ENCODE measurements at places on chromosomes 2 and 18. TPM values are rescaled to one million over a fixed set of nuclear protein-coding genes. Genes with fewer than 3 reads are reported as not detected.

Gene CGREF1
- total RNA-seq: 0.75 TPM

GRCh38 chr18:13198701-13199100 is 19.9 kb upstream of the LDLRAD4 start:
- no peaks in the 10 kb centered on the region for H3K4me1 ChIP-seq
- peaks cover 38% of the 10 kb centered on the region for H3K27me3 ChIP-seq

DNA sequence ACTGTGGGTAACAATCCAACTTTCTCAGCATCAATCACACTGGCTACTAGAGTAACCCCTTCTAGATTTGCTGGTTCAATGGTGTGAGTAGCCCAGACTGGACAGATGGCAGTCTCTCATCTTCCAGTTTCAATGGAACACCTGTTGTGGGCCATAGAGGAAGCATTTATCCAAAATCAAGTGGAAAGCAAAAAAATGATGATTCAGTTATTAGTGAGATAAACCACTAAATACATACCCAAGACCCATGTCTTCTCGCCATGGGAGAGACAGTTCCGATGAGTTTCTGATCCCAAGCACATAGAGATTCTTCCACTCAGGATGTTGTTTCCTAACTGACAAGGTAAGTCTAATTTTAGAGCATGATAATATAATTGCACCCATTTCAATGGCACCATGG is 194.0 kb downstream of the IRS1 start:
- H3K27ac ChIP-seq: no peak overlapping the region
- H3K36me3 ChIP-seq: peaks cover 22% of the 10 kb centered on the region
- no peak overlapping the region for H3K4me3 ChIP-seq
- no peak for DNase-seq
- peaks cover 7% of the 10 kb centered on the region for H3K27me3 ChIP-seq

GRCh38 chr2:1964659-1965058 is 220.3 kb upstream of the PXDN start:
- H3K27me3 ChIP-seq: no peaks in the 10 kb centered on the region
- H3K4me3 ChIP-seq: no peak overlapping the region
- no peak overlapping the region for H3K27ac ChIP-seq
- H3K4me1 ChIP-seq: no peaks in the 10 kb centered on the region
- H3K36me3 ChIP-seq: no peaks in the 10 kb centered on the region
- DNase-seq: no peak

GRCh38 chr2:11444737-11445136 is 21.2 kb downstream of the E2F6 start:
- H3K27me3 ChIP-seq: no peaks in the 10 kb centered on the region
- H3K36me3 ChIP-seq: peaks cover 46% of the 10 kb centered on the region
- H3K4me3 ChIP-seq: no peak overlapping the region
- DNase-seq: no peak

Gene OR6B2
- not detected for total RNA-seq

Gene KLHL41
- not detected for total RNA-seq

Gene CCDC141
- 2.6 TPM for total RNA-seq

- no peaks in the 10 kb centered on the region for H3K27me3 ChIP-seq
- H3K27ac ChIP-seq: no peak overlapping the region
- DNase-seq: no peak
- no peaks in the 10 kb centered on the region for H3K4me1 ChIP-seq
- no peak overlapping the region for H3K4me3 ChIP-seq
These were observed 52.7 kb upstream of the TMEFF2 start for GRCh38 chr2:192247456-192247855.

DNA sequence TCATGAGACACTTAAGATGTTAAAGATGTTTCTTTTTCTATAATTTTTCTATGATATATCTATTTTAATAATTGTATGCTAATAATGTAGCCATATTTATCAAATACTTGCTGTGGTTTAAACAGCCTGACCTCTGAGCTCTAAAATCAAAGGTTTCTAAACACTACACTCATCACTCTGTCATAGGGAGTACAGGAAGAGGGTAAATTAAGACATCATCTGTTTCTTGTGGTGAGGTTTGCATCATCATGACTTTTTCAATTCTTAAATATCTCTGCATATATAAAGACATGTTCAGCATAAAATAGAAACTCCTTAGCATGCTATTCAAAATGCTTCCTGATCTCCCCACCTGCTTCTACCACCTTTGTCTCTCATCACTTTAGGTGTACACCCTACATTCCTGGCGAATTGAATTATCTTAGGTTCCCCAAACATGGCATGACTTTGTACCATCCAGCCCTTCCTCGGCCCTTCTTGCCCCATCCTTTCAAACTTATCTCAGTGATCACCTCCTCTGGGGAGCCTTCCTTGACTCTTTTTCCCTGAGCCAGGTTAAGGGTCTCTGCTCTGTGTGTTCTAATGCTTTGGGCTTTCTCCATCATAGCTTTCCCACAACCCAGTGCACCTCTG is 105.3 kb upstream of the TTN start:
- H3K36me3 ChIP-seq: no peaks in the 10 kb centered on the region
- H3K27ac ChIP-seq: no peak overlapping the region
- no peak for DNase-seq
- no peak overlapping the region for H3K4me3 ChIP-seq

DNA sequence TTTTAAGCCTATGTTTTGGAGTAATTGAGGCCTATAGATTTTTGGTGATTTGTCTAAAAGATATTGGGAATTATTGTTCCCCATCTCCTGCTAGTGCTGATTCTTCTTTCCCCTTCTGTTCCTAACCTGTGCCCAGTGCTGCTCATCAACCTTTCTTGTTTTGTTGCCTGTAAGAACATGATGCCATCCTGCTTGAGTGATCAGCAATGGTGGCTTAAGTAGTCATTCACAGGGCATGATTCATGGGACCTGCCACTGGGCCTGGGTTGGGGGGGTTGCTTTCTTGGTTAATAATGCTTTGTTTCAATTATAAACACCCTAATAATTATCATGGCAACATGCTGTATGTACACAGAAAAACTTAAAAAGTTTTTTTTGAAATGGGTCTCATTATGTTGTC is 562.9 kb upstream of the SETBP1 start:
- H3K27me3 ChIP-seq: no peaks in the 10 kb centered on the region
- no peak overlapping the region for H3K27ac ChIP-seq
- no peak for DNase-seq
- H3K4me1 ChIP-seq: no peaks in the 10 kb centered on the region

Gene ACOXL
- 0.18 TPM for total RNA-seq

DNA sequence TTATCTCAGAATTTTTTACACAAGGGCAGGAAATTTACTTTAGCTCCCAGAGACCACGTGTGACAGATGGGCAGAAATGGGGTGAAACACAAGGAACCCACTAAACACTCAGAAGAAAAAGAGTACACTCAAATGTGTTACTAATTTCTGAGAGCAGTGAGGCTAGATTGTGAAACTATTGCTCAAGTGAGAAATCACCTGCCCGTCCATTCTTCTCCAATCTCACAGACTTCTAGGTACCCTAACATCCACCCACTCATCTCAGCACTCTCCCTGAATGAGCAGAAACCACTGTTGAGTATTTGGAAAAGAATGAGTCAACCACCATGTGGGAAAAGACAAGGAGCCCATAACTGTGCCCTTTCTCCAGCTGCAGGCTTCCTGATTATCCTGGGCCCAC is 293.0 kb upstream of the CDH2 start:
- no peaks in the 10 kb centered on the region for H3K36me3 ChIP-seq
- H3K4me3 ChIP-seq: no peak overlapping the region
- no peaks in the 10 kb centered on the region for H3K4me1 ChIP-seq
- H3K27me3 ChIP-seq: no peaks in the 10 kb centered on the region
- DNase-seq: no peak

- DNase-seq: no peak
- peaks cover 46% of the 10 kb centered on the region for H3K36me3 ChIP-seq
- peak overlapping the region; percentile 89 for H3K4me3 ChIP-seq
- H3K27me3 ChIP-seq: no peaks in the 10 kb centered on the region
- H3K27ac ChIP-seq: peak overlapping the region; percentile 75
These were observed 585 bp downstream of the PNKD start for GRCh38 chr2:218270721-218271486.

DNA sequence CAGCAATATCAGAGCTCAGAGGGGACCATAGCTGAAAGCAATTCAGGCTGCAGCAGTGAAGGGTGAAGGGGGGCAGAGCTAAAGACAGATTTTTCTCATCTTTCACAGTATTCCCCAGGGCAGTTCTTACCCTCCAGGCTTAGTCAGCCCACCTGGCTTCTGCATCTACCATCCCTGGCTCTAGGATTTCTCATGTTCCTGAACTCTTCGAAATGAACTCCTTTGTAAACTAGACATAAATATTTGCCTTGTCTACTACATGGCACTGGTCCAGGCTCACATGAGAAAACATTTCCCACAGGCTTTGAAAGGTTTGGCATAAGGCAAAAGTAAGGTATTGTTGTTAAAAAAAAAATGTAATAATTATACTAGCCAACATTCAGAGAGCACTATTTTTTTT is 23.6 kb upstream of the NEB start:
- H3K4me3 ChIP-seq: no peak overlapping the region
- no peaks in the 10 kb centered on the region for H3K4me1 ChIP-seq
- no peaks in the 10 kb centered on the region for H3K36me3 ChIP-seq
- no peak for DNase-seq
- H3K27me3 ChIP-seq: no peaks in the 10 kb centered on the region

Gene PLB1
- total RNA-seq: 1.1 TPM

Gene HOXD13
- total RNA-seq: not detected

- H3K4me3 ChIP-seq: no peak overlapping the region
- H3K27me3 ChIP-seq: peaks cover 5% of the 10 kb centered on the region
- no peak for DNase-seq
- H3K4me1 ChIP-seq: no peaks in the 10 kb centered on the region
- no peak overlapping the region for H3K27ac ChIP-seq
These were observed 77.3 kb upstream of the LAPTM4A start for GRCh38 chr2:20128506-20129330.

DNA sequence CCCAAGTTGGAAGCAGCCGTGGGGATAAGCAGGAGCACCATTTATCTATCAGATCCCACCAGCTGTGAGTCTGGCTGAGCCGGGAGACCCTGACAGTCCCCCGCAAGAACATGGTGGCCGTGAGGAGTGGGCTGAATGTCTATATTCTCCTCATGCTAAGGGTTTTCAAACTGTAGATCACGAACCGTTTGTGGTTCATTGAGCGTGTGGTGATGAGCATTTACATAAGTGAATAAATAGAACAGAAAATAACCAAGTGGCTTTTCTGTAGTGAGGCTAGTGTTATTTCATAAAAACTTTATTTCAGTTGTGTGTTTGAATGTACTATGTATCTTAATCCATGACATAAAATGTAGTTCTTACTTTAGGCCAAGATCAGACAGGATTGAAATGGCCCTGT is 190.2 kb upstream of the APCDD1 start:
- no peak overlapping the region for H3K27ac ChIP-seq
- H3K27me3 ChIP-seq: no peaks in the 10 kb centered on the region
- H3K4me3 ChIP-seq: no peak overlapping the region
- H3K4me1 ChIP-seq: no peaks in the 10 kb centered on the region
- no peaks in the 10 kb centered on the region for H3K36me3 ChIP-seq

GRCh38 chr2:233689501-233689900 is 3.2 kb upstream of the UGT1A6 start:
- H3K36me3 ChIP-seq: no peaks in the 10 kb centered on the region
- no peak for DNase-seq
- H3K27me3 ChIP-seq: peaks cover 19% of the 10 kb centered on the region
- H3K27ac ChIP-seq: no peak overlapping the region

GRCh38 chr2:36367486-36367885 is 11.9 kb downstream of the CRIM1 start:
- peaks cover under 1% of the 10 kb centered on the region for H3K4me1 ChIP-seq
- H3K27me3 ChIP-seq: peaks cover 4% of the 10 kb centered on the region
- no peaks in the 10 kb centered on the region for H3K36me3 ChIP-seq
- DNase-seq: no peak

GRCh38 chr2:68734688-68735525 is at the start of gene ARHGAP25:
ARHGAP25 (plus strand) TSS chr2:68734811; CDS start chr2:68735200, 389 bp downstream.
- DNase-seq: peak; percentile 68
- H3K4me1 ChIP-seq: peaks cover 34% of the 10 kb centered on the region
- no peak within 1 kb of the TSS for H3K4me3 ChIP-seq
- no peaks in the 10 kb centered on the region for H3K27me3 ChIP-seq
- H3K27ac ChIP-seq: no peak within 1 kb of the TSS
- H3K36me3 ChIP-seq: peaks cover 38% of the 10 kb centered on the region

Gene TMEM17
- not detected for total RNA-seq

DNA sequence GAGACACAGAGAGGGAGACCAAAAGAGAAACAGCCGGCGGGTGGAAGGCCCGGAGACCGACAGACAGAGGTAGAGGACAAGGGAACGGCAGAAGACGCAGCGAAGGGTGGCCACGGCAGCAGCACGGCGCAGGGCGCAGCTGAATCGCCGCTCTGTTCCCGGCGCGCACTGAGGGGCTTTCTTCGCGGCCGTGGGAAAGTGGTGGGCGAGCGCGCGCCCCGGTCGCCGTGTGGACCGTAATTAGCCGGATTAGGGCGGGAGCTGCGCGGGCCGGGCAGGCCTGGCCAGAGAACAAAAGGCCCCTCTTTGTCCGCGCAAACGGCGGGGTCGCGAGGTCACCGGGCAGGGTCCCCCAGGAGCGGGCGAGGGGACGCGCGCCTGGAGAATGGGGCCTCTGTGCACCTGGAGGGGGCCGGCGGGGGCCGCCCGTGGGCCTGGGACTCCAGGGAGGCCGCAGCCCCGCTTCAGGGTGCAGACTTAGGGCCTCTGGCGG is 158.3 kb downstream of the ZFP36L2 start:
- H3K27ac ChIP-seq: no peak overlapping the region
- no peaks in the 10 kb centered on the region for H3K27me3 ChIP-seq
- peaks cover 3% of the 10 kb centered on the region for H3K36me3 ChIP-seq
- H3K4me3 ChIP-seq: no peak overlapping the region

Gene ZBTB7C
- 0.95 TPM for total RNA-seq

Measured in activated CD4-positive, alpha-beta memory T cell treated with anti-CD3 and anti-CD28 coated beads, Interleukin-2, amount 10 ng/mL, durations not matched to agents 7 days and 5 days (primary cell).